NCI-H774 (cell line): ENCODE measurements at places on chromosomes 3 and 15.

- DNase-seq = no peak
These were observed 243.1 kb upstream of the STT3B start for GRCh38 chr3:31289584-31289983.

DNA sequence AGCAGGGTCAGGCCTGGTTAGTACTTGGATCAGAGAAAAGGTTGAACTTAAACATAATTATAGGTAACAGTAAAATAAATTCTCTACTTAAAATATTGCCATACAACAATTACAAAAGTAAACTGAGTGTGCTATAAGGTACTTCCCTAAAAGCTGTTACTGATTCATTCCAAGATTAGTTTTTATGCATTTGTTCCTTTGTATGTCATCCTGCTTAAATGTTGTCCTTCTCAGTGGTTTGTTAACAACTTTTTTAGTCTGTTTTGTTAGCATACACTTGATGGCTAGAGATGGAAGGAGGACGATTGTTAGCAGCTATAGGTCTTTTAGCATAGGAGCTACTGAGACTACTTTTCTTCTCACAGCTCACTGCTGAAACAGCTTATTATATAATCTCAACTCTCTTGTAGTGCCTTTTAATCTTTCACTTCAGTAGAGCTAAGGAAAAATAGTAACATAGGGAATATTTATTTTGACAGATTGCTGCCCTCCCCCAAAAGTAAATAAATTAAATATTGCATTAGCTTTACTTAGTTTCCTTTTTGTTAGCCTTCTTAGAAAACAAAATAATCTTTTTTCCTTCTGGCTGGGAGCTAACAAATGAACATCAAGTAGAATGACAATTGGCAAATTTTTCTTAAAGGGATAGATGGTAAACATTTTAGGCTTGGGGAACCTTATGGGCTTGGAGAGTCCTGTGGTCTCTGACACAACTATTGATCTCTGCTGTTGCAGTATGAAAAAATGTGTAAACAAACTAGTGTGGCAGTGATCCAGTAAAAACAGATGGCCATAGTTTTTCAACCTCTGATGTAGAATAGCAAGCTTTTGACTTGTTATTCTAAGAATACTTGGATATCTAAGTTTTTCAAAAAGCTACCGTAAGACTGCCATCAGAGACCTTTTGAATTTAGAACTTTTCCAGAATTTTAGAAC lies 39.5 kb downstream of the USP8 start:
- no peak for DNase-seq

- DNase-seq = no peak
These were observed 269.1 kb downstream of the RAP2B start for GRCh38 chr3:153431076-153431475.

DNA sequence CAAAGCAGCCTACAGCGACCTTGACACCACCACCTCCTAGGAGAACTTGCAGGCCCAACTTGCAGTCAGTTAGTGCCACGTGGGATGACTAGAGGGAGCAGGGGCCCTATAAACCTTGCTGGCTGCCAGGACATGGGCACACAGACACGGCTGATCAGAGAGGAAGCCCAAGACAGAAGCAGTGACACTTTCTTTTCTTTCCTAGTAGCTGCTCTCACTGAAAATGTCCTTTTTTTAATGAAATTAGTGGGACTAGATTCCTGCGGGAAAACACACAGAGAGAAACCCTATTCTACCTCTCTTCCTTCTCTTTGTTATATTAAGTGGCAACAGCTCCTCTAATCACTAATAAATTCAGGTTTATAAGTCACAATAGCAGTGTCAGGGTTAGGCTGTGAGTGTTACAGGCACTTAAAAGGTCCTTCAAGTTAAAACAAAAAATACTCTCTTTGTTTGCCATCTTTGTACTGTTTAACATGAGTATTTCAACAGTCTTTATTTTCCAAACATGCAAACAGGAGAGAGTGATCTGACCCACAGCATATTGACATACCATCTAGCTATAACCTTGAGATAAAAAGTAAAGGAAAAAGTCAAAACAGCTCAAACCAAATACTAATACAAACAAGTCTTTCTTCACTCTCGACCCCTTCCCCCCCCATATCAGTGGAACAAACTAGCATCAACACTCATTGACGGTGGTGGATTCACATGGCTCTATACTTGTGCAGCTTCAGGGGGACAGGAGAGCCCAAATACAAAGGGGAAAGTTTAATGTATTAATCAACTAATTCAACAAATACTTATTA lies 2.1 kb upstream of the TMEM212 start:
- no peak for DNase-seq

DNA sequence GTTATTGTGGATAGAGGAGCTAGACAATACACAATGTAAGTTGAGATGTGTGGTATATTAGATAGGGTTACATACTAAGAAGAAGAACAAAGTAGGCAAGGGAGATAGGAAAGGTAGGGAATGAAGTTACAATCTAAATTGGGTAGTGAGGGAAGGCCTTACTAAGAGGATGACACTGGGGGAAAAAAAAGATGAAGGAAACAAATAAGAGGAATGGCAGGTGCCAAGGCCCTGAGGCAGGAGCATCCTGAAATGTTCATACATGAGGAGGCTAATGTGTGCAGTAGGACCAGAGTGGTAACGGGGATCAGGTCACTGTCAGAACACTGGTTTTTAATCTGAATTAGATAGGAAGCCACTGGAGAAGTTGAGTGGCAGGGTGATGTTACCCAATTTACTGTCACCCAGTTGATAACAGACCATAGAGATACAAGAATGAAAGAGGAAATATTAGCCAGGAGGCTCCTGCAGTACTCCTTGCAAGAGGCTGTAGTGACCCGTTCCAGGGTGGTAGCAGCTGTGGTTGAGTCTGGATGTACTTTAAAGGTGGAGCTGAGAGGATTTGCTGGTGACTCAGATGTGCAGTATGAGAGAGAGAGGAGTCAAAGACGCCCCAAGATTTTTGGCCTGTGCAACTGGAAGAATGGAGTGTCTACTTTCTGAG lies 14.4 kb downstream of the RTP1 start:
- no peak for DNase-seq

DNA sequence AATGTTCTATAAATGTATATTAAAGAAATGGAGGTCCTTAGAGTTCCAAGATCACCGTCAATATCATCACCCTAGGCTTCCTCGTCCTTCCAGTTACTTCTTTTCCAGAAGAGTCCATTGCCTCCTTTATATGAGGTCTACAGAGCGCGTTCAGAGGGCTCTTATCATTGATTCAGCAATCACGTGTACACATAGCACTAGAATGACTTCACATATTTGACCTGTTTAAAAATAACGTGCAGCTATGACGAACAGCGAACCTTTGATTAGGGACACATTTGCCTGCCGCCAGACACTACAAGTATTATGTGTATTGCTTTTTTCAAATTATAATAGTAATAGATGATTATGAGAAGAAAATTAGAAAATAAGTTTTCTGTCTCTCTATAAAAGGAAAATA lies 26.0 kb downstream of the IGF1R start:
- no peak for DNase-seq

DNA sequence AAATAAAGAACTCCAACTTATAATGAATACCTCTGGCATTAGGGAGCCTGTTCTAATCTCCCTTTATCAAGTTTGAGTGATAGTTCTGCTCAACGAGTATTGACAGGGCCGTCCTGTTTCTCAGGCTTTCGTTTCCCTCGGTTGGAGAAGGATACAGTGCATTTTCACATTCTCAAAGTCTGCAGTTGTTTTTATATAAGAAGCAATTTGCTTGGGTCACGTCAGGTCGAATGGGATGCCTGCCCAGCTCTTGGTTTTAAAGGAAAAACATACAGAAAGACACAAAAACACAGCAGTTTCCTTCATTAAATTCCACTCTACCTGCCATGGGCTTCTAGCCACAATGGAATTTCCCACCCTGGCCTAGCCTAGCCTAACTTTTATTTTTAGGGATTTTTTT lies 366.3 kb downstream of the TIGIT start:
- DNase-seq = no peak

- DNase-seq = no peak
These were observed 392.2 kb upstream of the CFAP20DC start for GRCh38 chr3:59442046-59442445.
